AML-193 (cell line): ENCODE measurements at places on chromosomes 13 and 19.

GRCh38 chr19:34364830-34365462 lies at the start of gene GPI:
Gene GPI, plus strand, starts transcription at chr19:34365196. Its CDS starts 71 bp downstream, at chr19:34365267.
- peak; percentile 42 for DNase-seq

DNA sequence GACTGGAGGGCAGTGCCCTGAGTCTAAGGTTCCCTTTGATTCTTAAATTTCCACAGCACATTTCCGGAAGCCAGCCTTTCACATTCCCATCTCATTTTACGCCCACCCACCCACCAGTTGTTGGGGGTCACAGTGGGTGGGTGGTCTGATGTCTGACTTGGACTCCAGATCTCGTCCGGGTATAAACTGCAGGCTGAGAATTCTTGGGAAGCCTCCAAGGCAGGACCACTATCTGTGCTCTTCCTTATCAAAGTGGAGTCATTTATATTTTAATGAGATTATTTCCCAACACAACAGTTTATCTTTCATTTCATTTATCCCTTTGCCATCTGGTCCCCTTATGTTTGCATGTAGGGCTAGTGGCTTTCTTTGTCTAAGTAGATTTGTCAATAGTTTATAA lies 3.6 kb upstream of the FAM124A start:
- DNase-seq: no peak

GRCh38 chr19:15115080-15115479 lies 7.9 kb downstream of the SYDE1 start:
- no peak for DNase-seq

- DNase-seq: no peak
These were observed 2117.6 kb downstream of the PCDH9 start for GRCh38 chr13:65112531-65112941.

DNA sequence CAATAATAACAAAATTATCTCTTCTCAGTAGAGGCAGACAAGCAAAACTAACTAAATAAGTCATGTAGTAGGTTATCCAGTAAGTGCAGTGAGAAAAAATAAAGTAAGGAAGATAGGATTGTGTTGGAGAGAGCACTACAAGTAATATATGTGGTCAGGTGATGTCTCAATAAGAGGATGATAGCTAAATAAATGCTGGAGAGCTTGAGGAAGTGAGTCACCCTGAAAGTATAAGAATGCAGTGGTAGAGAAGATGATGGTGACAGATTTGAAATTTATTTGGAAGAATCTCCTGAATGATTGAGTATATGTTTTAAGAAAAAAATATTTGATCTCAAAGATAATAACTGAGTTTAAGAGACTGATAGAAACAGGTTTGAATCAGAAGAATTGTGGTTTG lies 152.2 kb upstream of the PRR20A start:
- DNase-seq: no peak

DNA sequence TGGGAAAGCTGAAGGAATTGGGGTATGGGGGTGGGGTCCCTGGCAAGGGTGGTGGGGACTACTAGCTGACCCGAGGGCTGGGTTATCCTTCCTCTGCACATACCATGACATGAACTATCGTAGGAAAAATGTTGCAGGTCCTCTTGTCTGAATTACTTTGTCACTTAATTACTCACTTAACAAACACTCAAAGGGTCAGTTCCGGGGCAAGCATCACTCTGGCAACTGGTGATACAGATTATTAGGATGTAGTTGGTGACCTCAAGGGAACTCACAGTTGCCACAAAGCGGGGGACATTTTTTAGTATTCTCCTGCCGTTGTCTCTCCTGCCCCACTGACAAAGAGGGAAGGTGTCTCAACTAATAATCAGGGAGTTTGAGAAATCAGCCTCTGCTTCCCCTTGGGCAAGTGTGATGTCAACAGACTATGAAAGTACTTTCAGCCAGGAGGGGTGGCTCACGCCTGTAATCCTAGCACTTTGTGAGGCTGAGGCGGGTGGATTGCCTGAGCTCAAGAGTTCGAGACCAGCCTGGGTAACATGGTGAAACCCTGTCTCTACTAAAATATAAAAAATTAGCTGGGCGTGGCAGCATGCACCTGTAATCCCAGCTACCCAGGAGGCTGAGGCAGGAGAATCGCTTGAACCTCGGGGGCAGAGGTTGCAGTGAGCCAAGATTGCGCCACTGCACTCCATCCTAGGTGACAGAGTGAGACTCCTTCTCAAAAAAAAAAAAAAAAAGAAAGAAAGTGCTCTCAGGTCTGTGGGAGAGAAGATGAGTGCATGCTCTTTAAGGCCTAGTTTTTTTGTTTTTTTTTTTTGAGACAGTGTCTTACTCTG lies 10.3 kb downstream of the DNAJB1 start:
- peak; percentile 59 for DNase-seq

DNA sequence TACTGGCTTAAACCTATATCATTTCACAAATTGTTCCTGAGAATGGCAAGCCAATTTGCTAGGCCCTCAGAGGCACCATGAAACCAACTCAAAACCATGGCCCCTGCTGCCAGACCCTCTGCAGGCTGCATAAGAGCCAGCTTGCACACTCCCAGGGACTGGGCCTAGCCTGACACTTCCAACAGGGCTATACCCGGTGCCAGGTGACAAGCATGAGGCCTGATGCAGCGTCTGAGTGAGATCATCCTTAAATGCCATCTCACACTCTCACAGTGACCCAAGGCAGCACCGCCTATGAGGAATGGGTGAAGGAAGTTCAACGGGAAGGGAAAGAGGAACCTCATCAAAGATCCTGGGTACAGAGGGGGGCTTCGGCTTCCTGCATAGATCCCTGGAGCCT lies 65.6 kb downstream of the C13orf42 start:
- no peak for DNase-seq

DNA sequence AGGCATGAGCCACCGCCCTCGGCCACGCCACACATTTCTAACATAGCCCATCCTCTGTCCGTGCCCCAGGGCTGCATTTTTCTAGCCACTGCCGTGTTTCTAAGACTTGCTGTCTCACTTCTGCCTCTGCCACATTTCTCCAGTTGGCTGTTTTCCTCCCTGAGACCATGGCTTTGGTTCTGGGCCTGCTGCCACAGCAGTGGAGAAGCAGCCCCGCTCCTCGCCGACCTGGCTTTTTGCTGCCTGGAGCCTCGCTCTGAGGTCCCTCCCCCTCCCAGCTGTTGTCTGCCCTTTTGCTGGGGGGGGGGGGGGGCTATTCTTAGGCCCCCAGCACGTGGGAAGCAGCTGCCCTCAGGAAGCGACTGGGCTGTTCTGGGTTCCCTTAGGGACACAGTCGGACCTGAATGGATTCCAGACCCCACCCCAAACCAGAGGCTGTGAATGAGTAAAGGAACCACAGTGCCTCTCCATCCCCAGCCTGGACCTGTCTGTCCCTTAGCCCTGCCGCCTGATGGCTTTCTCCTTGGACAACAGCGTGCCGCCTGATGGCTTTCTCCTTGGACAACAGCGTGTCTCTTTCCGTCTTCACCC lies 3.3 kb downstream of the GYS1 start:
- no peak for DNase-seq

DNA sequence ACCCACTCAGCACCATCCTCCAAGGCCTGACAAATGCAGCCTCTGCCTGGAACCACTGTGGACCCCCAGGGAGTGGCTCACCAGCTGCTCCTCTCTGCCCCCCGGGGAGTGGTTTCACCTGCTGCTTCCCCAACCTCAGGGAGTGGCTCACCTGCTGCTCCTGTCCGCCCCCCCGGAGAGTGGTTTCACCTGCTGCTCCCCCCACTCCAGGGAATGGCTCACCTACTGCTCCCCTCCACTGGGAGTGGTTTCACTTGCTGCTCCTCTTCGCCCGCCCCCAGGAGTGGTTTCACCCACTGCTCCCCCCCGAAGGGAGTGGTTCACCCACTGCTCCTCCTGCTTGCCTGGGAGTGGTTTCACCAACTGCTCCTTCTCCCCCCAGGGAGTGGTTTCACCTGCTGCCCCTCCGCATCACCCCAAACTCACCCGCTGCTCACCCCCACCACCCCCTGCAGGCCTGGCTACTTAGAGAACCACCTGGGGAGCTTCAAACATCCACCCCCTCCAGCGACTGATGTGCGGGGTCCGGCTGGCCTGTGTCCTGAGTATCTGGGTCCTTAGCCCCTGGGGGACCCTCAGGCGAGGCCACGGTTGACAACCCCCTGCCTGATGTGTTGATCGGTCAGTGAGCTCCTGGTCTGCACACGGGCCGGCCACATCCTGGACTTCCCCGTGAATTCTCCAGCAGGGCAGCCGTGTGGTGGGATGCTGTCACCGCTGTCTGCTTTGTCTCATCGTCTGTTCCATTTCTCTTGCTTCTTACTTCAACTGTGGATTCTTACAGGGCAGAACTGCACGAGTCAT lies 14.6 kb upstream of the TMEM255B start:
- no peak for DNase-seq

GRCh38 chr13:56515441-56515840 lies 625.3 kb upstream of the PRR20A start:
- DNase-seq: no peak

GRCh38 chr13:28531077-28531844 lies 36.3 kb upstream of the FLT1 start:
- no peak for DNase-seq

- no peak for DNase-seq
These were observed 251.1 kb downstream of the EFNB2 start for GRCh38 chr13:106284358-106284757.

GRCh38 chr13:96112936-96113335 lies 23.0 kb downstream of the HS6ST3 start:
- no peak for DNase-seq

DNA sequence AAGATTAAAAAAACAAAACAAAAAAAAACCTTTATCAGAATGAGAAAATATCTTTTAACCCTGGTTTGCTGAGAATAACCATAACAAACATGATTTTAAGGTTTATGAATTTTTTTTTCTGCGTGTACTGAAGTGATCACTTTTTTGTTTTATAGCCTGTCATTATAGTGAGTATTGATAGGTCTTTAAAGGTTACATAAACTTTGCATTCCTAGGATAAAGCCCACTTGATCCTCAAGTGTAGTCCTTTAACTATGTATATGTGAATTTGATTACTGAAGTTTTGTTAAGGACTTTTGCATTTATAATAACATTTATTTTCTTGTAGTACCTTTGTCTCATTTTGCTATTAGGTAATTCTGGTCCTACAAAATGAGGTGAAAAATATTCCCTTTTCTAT lies 709.8 kb upstream of the PCDH20 start:
- no peak for DNase-seq

DNA sequence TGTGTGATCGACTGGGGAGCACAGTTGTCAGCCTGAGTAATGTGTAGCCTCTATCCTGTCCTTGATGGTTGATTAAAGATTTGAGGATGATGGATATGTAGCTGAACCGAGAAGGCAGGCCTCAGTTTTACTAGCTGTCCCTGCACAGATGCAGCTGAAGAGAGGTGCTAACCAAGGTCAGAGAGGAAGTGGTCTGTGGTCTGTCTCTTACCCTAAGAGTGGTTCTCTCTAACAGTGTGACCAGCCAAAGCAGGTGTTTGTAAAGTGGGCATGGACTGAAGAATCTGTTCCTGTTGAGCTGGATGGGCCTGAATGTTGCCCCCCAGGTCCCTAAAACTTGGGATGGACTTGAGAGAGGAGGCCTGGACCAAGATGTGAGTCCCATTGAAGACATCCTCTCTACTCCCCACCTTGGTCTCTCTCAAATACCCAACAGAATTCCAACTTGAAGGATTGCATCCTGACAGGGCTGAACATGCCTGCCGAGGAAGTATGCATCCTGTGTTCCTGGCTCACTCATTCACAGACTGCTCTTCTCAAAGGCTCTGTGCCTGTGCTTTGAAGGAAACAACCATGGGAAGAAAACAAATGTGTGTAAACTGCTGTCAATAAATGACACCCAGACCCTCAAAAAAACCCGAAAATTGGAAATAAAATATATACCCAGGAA lies 223.8 kb downstream of the MAB21L1 start:
- DNase-seq: no peak

DNA sequence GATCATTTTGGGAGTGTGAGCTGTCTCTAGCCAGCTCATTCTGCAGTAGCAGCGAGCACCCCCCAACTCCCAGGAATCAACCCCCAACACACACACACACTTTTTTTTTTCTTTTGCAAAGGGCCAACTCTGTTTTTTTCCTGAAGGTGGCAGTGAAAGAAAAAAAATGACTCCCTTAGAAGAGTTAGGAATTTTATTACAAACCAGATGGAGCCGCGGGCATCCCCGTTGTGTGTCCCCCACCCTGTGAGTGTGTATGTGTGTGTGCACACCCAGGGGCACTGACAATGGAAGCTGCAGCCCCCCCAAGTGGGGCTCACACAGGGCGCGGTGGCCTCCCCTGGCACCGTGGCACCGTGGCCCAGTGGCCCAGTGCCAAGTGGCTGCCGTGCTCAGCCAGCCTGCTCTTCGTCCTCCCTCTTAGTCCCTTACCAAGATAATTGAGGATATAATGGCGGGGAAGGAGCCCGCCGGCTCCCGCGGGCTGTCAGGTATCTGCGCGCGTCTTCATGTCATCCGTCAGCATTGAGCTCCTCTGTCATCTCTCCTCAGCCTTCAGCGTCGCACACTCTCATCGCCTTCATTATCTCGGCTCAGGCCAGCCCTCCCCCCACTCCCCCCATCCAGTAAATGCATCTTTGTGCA lies 314.1 kb downstream of the ZNF536 start:
- DNase-seq: no peak

DNA sequence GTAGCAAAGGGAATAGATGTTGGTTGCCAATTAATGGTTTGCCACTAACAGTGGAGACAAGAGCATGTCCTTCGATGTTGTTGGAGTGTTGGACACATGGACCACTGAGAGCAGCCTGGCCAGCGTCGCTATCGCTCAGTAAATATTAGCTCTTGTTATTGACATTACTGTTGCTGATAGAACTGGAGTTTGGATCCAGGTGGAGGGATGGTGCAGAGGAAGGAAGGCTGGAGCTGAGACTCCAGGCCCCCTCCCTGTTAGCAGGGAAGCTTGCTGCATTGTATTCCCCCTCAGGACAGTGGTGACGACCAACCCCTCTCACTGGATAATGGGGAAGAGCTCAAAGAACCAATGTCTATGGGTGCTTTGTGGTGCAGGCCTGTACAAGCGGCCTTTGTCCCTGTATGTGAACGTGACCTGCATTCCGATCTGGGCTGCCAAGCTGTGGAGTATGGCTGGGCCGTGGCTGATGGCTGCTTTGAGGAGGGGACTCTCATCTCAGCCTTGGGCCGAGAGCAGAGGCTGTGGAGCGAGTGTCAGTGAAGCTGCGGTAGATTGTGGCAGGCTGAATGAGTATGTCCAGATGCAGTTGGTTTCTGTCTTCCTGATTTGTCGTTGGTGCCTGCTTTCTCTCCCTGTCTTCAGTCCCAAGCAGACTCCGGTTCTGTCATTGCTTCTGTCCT lies 7.0 kb downstream of the CLASRP start:
- no peak for DNase-seq

- DNase-seq: no peak
These were observed 1.3 kb upstream of the ATF5 start for GRCh38 chr19:49927526-49928264.

- no peak for DNase-seq
These were observed 1.3 kb upstream of the PNMA8C start for GRCh38 chr19:46429999-46430398.

DNA sequence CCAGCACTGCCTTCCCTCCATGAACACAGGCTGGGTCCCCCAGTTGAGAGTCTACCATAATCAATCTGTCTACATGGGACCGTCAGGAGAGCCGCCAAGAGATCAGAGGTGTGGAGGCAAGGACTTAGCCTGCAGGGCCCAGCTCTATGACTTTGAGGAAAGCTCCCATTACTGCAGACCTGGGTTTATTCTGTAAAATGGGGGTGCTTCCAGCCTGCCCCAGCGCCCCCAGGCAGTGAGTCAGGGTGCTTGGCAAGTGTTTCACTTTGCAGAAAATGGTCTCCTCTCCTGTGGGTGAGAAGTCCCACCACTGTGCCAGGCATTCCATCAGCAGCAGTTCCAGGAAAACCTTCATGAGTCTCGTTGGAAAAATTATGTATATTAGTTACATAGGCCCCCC lies 75.5 kb upstream of the VSTM2B start:
- no peak for DNase-seq

- DNase-seq: no peak
These were observed 437.4 kb upstream of the SPRY2 start for GRCh38 chr13:80778297-80778696.
